Calu3 (cell line): ENCODE measurements at places on chromosomes 2 and 18. TPM values are rescaled to one million over a fixed set of nuclear protein-coding genes. Genes with fewer than 3 reads are reported as not detected.
A peak's percentile ranks its signal among the peaks of the same experiment; 100 is the strongest.

- no peaks in the 10 kb centered on the region for H3K4me1 ChIP-seq
- no peaks in the 10 kb centered on the region for H3K27me3 ChIP-seq
- no peak for DNase-seq
Measured at GRCh38 chr2:154350911-154351310, 347.6 kb upstream of the KCNJ3 start.

DNA sequence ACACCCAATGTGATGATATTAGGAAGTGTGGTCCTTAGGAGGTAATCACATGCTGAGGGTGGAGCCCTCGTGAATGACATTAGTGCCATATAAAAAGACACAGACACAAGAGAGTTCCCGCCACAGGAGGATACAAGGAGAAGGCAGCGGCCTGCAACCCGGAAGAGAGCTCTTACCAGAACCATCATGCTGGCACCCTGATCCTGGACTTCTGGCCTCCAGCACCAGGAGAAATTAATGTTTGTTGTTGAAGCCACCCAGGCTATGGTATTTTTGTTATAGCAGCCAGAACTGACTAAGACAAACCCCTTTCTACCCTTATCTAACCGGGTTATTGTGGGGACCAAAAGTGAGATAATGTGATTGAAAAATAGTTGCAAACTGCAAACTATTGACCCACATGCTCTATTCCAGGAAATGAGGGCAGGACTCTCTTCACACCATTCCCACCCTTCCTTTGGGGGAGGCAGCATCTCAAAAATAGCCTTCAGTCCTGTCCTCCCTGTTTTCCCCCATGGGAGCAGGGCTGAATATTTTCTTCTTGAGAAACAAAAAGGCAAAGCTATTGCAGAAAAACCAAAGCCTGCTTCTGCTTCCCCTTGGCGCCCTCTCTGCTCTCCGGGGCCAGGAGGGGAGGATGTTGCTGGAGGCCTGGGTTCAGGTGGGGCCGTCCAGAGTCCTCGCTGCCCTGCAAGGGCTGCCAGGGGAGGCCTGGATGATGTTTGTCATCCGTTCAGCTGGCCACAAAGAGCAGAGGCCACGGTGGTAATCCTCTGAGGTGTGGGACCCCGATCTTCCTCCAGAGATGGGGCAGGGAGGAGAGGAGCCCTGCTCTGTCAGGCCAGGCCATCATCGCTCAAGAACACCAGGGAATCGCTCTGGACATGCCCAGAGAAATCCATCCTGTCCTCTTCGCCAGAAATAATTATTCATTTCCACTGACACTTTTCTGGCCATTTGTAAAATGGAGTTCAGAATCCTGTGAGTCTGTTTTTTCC lies 73.8 kb upstream of the HAAO start:
- no peak overlapping the region for H3K4me3 ChIP-seq
- no peaks in the 10 kb centered on the region for H3K27me3 ChIP-seq
- no peak overlapping the region for H3K27ac ChIP-seq
- no peak for DNase-seq

GRCh38 chr2:223779877-223780276 lies 57.5 kb downstream of the AP1S3 start:
- peaks cover 27% of the 10 kb centered on the region for H3K4me1 ChIP-seq
- H3K27me3 ChIP-seq: no peaks in the 10 kb centered on the region
- DNase-seq: peak; percentile 64
- no peak overlapping the region for H3K27ac ChIP-seq

- no peaks in the 10 kb centered on the region for H3K27me3 ChIP-seq
- H3K4me1 ChIP-seq: no peaks in the 10 kb centered on the region
- no peak overlapping the region for H3K27ac ChIP-seq
- no peaks in the 10 kb centered on the region for H3K36me3 ChIP-seq
- no peak for DNase-seq
Measured at GRCh38 chr2:66565291-66565690, 130.4 kb downstream of the MEIS1 start.

- no peaks in the 10 kb centered on the region for H3K4me1 ChIP-seq
- H3K36me3 ChIP-seq: no peaks in the 10 kb centered on the region
- DNase-seq: no peak
- no peak overlapping the region for H3K4me3 ChIP-seq
- H3K27ac ChIP-seq: no peak overlapping the region
Measured at GRCh38 chr2:175984846-175985245, 17.2 kb downstream of the LNPK start.

DNA sequence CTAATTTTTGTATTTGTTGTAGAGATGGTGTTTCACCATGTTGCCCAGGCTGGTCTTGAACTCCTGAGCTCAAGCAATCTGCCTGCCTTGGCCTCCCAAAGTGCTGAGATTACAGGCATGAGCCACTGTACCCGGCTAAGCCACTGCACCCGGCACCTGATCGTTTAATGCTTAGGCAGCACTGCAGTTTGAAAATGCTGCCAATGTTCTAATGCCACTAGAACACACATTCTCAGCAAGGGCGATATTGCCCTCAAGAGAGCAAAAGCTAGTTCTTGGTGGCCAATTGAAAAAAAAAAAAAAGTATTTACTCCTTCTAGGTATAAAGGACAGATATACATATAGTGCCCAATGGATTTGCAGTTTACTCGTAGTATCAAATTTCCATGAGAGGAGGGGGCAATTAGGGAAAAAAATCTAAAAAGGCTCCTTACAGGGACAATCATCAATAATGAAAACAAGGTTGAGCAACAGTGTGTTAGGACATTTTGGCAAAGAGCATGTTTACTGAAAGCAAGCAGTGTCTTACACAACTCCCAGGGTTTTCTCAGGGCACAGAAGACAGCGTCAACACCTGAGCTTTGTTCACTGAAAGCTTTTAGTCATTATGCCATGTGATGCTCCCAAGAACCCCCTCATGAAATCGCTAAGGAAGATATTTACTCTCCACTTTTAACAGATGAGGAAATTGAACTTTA lies 199.9 kb upstream of the PKDCC start:
- H3K4me3 ChIP-seq: no peak overlapping the region
- H3K27ac ChIP-seq: no peak overlapping the region
- no peaks in the 10 kb centered on the region for H3K27me3 ChIP-seq

- H3K36me3 ChIP-seq: peaks cover 7% of the 10 kb centered on the region
- DNase-seq: no peak
- peaks cover under 1% of the 10 kb centered on the region for H3K4me1 ChIP-seq
- H3K4me3 ChIP-seq: no peak overlapping the region
- no peak overlapping the region for H3K27ac ChIP-seq
- peaks cover 10% of the 10 kb centered on the region for H3K27me3 ChIP-seq
Measured at GRCh38 chr2:96530474-96531357, 5.8 kb upstream of the ARID5A start.

- H3K27ac ChIP-seq: no peak overlapping the region
- no peak overlapping the region for H3K4me3 ChIP-seq
- no peaks in the 10 kb centered on the region for H3K36me3 ChIP-seq
- H3K4me1 ChIP-seq: peaks cover 2% of the 10 kb centered on the region
- DNase-seq: no peak
Measured at GRCh38 chr2:170878505-170878904, 50.5 kb upstream of the GORASP2 start.

DNA sequence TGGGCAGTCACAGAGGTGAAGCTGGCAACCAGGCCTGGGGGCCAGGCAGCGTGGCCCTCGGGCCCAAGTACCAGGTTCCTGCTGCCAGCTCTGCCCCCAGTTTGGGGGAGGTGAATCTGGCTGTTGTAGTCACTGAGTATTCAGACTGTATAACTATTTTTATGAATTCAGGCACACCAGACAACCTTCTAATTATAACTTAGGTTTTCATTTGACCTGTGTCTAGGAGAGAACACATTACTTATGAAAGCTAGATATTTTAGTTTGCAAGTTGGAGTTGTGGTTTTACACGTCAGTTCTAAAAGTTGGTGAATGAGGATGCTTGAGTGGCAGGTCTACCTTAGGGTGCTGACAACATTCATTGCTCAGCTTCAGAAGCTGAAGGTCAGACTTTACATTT lies 71.7 kb downstream of the LIMS1 start:
- no peak overlapping the region for H3K4me3 ChIP-seq
- no peak overlapping the region for H3K27ac ChIP-seq
- DNase-seq: no peak
- H3K4me1 ChIP-seq: peaks cover 36% of the 10 kb centered on the region

DNA sequence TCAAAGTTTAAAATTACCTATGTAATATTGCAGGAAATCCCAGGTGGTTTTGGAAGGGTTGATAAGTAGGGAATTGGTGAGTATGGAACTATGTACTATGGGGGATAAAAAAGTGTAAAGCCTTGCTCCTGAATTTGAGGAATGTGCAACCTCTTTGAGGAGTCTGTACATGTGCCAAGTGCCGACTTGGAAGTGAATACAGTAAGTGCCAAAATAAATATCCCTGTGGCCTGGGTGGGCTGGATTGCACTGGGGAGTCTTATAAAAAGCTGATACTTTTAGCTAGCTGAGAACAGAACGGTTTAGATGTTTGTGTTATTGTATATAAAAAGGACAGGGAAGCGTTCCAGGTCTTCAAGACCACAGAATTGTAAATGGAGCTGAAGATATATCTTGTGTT lies 317.1 kb upstream of the LRRTM1 start:
- no peaks in the 10 kb centered on the region for H3K27me3 ChIP-seq
- no peak for DNase-seq
- H3K27ac ChIP-seq: no peak overlapping the region
- H3K4me1 ChIP-seq: no peaks in the 10 kb centered on the region

GRCh38 chr2:146124741-146125140 lies 1604.8 kb upstream of the ZEB2 start:
- no peaks in the 10 kb centered on the region for H3K27me3 ChIP-seq
- no peak overlapping the region for H3K27ac ChIP-seq
- no peak overlapping the region for H3K4me3 ChIP-seq
- H3K4me1 ChIP-seq: no peaks in the 10 kb centered on the region
- no peak for DNase-seq

GRCh38 chr2:199128476-199129229 lies 329.1 kb downstream of the SATB2 start:
- H3K27me3 ChIP-seq: no peaks in the 10 kb centered on the region
- H3K27ac ChIP-seq: no peak overlapping the region
- DNase-seq: no peak
- no peak overlapping the region for H3K4me3 ChIP-seq

DNA sequence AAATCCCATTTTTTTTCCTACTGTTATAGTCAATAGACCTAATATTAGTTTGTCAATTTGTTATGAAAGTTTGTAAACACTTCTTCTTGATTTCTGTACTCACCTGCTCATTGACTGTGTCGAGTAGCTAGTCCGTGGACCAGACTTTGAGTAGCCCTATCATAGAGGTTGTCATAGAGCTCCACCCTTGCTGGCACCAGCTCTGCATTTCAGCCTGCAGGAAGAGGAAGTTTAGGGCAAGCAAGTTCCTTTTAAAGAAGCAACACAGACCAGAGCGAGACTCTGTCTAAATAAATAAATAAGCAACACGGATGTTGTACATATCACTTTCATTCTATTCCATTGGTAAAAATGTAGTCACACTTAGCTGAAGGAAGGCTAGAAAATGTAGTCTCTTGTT lies 74.0 kb downstream of the MCFD2 start:
- H3K4me1 ChIP-seq: peaks cover 11% of the 10 kb centered on the region
- H3K36me3 ChIP-seq: no peaks in the 10 kb centered on the region
- peaks cover 9% of the 10 kb centered on the region for H3K27me3 ChIP-seq
- no peak for DNase-seq
- H3K27ac ChIP-seq: no peak overlapping the region
- no peak overlapping the region for H3K4me3 ChIP-seq

GRCh38 chr18:62486290-62486964 lies 36.4 kb upstream of the ZCCHC2 start:
- DNase-seq: peak; percentile 73
- H3K36me3 ChIP-seq: peaks cover 10% of the 10 kb centered on the region
- peak overlapping the region; percentile 60 for H3K4me3 ChIP-seq
- peaks cover 33% of the 10 kb centered on the region for H3K4me1 ChIP-seq
- H3K27ac ChIP-seq: peak overlapping the region; percentile 92
- no peaks in the 10 kb centered on the region for H3K27me3 ChIP-seq

GRCh38 chr2:198657512-198658121 lies 800.1 kb downstream of the SATB2 start:
- peak; percentile 50 for DNase-seq
- no peaks in the 10 kb centered on the region for H3K36me3 ChIP-seq
- no peaks in the 10 kb centered on the region for H3K27me3 ChIP-seq
- no peak overlapping the region for H3K4me3 ChIP-seq

DNA sequence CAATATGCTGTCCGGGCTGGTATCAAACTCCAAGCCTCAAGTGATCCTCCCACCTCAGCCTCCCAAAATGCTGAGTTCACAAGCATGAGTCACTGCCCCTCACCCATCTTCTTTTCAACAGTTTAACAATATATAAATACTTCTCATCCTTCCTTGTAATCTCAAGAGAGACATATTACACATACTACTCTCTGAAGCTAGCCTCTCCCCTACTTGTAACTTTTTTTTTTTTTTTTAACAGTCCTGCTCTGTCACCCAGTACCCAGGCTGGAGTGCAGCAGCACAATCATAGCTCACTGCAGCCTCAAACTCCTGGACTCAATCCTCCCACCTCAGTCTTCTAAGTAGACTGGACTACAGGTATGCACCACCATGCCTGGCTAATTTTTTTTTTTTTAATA lies 5.7 kb downstream of the GFPT1 start:
- H3K4me1 ChIP-seq: peaks cover 32% of the 10 kb centered on the region
- no peak for DNase-seq
- H3K27ac ChIP-seq: peak overlapping the region; percentile 5
- H3K36me3 ChIP-seq: peaks cover 74% of the 10 kb centered on the region
- H3K4me3 ChIP-seq: peak overlapping the region; percentile 12

DNA sequence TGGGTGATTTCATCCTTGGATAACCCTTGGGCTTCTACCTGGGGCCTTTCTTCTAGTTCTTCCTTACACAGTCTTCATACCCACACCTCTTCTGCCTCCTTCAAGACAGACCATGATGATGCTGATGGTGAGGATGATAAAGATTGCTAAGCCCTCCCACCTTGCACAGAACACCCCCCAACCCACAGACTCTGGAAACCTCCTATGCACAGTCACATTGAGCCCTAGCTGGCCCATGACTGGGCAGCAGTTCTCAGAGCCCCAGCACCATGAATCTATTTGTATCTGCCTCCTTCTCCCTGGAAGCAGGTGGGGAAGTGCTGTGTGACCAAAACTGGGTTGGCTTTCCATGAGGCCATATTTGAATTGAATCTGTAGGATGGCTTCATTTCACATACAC lies 99.8 kb downstream of the EN1 start:
- peaks cover 14% of the 10 kb centered on the region for H3K27me3 ChIP-seq
- DNase-seq: no peak
- H3K36me3 ChIP-seq: peaks cover 4% of the 10 kb centered on the region
- peaks cover 12% of the 10 kb centered on the region for H3K4me1 ChIP-seq

GRCh38 chr2:241561832-241562231 lies 3.3 kb downstream of the BOK start:
- H3K4me3 ChIP-seq: peak overlapping the region; percentile 60
- peaks cover 64% of the 10 kb centered on the region for H3K36me3 ChIP-seq
- peak overlapping the region; percentile 28 for H3K27ac ChIP-seq
- no peaks in the 10 kb centered on the region for H3K27me3 ChIP-seq

FAM237A gene
- not detected in 2 replicates for total RNA-seq

TUBA4B gene
- total RNA-seq: not detected in 2 replicates

LYPD6 gene
- 3.4 and 3.9 TPM in 2 replicates for total RNA-seq

G6PC2 gene
- not detected in 2 replicates for total RNA-seq

DNAJC5G gene
- total RNA-seq: not detected in 2 replicates

ATP9B gene
- 24.6 and 25.6 TPM in 2 replicates for total RNA-seq
